ENCODE measurements at places on chromosomes 1 and 21. TPM values are rescaled to one million over a fixed set of nuclear protein-coding genes. Genes with fewer than 3 reads are reported as not detected.

GRCh38 chr1:221093903-221094791, 214.9 kb downstream of the HLX start:
- DNase-seq = no peak

GRCh38 chr1:98277118-98277517, 356.3 kb upstream of the DPYD start:
- no peak for DNase-seq

- no peak for DNase-seq
These were observed 292.0 kb upstream of the ADAMTS5 start for GRCh38 chr21:27258742-27259448.

DNA sequence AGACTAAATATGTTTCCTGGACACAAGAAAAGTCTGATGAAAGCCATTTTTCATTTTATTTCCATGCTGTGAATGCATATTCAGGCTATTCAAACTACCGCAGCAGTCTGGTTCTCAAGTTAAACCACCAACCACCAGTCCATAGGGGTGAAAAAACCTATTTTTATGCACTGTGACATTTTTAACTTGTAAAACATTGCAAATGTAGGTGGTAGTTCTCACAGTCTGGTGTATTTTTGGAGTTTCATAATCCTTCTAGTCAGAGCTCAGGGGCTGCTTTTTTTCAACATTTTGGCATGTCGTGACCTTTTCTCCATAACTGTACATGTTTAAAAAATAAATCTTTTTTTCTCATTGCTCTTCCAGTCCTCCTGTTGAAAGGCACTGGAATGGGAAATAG, 907.6 kb upstream of the ADGRL2 start:
- no peak for DNase-seq

GRCh38 chr21:44579056-44579832, 1.2 kb downstream of the KRTAP10-5 start:
- DNase-seq = no peak

DNA sequence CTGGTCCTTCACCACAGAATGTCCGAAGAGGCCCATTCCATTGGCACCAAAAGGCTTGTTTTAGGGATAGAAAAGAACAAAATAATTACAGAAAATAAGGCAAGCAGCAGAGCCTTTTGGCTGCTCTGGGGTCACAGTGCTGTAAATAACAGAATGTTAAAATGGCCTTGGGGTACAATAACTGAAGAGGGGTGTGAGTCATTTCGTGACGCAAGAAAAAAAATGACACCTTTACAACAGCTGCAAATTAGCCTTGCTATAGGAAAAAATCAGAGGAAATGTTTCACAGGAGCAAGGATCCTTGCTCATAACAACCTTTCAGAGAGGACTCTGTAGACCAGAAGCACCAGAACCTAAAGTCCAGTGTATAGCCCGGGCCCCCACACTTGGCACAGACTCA, 483.4 kb downstream of the OMA1 start:
- DNase-seq = no peak

DNA sequence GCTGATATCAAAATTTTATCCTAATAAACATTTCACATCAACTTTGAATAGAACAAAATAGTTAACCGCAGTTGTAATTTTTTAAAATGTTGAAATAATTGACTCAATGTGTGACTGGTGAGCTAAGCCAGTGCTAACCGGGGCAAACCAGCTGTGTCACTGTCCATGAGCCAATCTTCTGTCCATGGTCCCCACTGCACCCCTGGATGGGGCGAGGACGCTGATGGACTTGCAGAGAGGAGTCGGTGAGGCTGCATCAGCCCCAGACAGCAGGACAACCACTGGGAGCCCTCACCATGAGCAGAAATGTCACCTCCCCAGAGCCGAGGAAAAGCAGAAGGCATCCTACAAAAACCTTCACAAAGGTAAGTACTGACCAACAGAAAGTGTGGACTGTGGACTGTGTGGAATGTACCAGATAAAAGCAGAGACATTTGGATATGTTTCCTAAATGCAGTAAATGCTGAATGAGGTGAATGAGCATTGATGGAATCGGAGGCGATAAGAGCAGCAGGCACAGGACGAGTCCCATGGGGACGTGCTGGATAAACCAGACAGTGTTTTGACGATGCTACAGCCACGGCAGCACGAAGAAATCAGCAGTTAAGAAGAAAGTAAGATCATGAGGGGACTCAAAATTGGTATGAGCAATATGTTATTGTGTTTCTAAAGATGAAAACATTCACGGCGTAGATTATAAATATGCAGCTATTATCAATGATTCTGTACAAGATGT, 115.0 kb upstream of the BACE2 start:
- no peak for DNase-seq

DNA sequence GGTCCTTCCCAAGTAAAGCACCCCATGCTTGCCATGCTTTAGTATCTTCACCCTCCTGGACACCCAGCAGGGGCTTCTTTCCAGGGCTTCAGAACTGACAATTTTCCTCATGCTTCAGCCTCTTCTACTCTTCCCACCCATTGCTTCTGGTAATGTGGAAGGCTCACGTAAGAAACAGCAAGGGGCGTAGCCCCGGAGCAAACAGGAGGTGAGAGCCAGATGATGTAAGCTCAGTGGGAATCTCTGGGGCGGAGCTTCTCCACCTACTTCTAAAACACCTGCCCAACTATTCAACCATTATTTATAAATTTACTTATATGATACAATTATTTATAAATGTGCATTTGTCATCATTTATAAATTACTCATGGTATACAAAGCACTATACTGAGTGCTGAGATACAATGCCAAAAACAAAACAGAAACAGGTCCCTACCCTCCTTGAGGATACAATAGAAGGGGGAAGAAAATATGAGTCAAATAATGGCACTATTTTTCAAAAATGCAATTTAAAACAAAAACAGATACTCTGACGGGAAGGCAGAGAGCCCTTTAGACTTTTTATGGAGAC, 140.1 kb upstream of the CAMK1G start:
- no peak for DNase-seq

- DNase-seq = no peak
These were observed 21.0 kb upstream of the UHMK1 start for GRCh38 chr1:162476620-162477019.

- no peak for DNase-seq
These were observed 213.4 kb upstream of the PTBP2 start for GRCh38 chr1:96508233-96508632.

GRCh38 chr1:210340311-210340710, 11.6 kb downstream of the HHAT start:
- DNase-seq = no peak

- DNase-seq = no peak
These were observed 19.6 kb upstream of the ACTRT2 start for GRCh38 chr1:3001471-3002348.

GRCh38 chr21:37994211-37994610, 78.0 kb upstream of the KCNJ6 start:
- no peak for DNase-seq

DNA sequence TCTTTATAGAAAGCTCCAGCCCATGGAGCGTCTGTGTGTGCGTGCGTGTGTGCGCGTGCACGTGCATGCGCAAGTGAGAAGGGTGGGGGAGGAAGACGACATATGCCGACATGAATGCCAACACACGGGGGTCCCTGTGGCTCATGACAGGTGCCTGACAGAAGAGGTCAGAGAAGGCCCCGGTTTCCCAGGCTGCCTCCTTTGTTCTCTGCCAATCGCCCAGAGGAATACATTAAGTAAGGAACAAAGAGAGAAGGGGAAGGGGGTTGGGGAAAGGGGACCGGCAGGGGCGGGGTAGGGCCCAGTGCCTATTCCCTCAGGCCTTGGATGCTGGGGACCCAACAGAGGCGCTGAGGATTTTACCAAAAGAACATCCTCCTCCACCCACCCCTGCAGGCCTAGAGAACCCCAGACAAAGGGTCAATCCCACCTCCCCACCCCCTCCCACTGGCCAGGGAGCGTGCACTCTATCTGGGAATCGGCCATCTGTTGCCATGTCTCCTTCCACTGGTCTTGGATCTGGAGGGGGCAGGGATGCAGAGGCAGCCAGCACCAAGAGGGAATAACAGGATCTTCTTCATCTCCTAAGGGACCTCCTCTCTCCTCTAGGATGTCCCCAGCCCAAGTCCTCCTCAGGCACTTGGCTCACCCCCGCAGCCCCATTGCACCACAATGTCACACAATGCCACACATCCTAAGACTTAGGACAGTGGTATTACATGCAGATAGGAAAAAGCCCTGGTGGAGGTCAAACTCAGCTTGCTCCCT, 39.4 kb downstream of the PIK3C2B start:
- no peak for DNase-seq

- DNase-seq = peak; percentile 58
These were observed 1.4 kb downstream of the UCK2 start for GRCh38 chr1:165828669-165829329.

- DNase-seq = no peak
These were observed 120.8 kb upstream of the GADD45A start for GRCh38 chr1:67564193-67564592.

GRCh38 chr1:10835822-10836421, 39.5 kb upstream of the CASZ1 start:
- peak; percentile 49 for DNase-seq

DNA sequence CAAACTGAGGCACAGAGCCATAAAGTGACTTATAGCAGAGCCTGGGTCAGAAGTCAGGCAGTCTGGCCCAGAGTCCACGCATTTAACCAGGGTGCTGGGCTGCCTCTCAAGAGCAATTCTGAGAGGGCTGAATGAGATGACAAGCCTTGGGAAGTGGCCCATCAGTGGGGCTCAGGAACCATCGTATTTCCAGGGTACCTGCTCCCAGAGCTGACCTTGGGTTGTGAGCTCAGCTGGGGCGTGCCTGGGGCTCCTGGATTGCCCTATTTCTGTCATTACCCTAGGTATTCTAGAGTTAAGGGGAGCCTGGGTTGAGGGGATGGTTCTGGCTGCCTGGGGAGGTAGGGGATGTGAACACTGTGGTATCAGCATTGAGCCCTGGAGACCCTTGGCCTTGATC, 49.4 kb downstream of the LGR6 start:
- DNase-seq = no peak

GRCh38 chr1:220784751-220785150, 2.0 kb upstream of the MTARC1 start:
- DNase-seq = no peak

DNA sequence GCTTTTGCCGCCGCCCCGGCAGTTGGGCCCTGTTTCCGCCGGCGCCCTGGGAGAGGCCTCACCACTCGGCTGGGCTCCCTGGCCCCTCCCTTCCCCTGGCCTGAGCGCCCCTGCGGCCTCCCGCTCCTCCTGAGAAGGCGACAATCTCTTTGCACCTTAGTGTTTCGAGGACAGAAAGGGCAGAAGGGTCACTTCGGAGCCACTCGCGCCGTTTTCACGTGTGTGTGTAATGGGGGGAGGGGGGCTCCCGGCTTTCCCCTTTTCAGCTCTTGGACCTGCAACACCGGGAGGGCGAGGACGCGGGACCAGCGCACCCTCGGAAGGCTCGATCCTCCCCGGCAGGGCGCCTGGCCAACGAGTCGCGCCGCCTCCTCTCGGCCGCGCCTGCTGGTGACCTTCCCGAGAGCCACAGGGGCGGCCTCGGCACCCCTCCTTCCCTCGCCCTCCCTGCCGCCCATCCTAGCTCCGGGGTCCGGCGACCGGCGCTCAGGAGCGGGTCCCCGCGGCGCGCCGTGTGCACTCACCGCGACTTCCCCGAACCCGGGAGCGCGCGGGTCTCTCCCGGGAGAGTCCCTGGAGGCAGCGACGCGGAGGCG, 432 bp upstream of the SIM2 start:
- peak; percentile 26 for DNase-seq

DNA sequence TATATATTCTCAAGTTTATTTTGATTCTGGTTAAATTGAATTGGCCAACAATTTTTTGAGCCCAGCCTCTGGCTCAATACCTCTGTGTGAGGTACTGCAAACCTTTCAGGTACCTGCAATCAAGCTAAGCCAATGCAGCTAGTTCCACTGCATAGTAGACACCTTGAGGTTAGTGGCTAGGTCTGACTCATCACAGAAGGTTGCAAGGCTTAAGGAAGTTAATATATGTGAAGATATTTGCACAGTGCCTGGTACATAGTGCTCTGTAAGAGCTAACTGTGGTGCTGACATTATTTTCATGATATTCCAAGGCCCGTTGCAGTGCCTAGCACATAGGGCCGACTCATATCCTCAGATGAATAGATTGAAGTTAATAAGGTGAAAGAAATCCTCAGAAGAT, 330.5 kb upstream of the KAZN start:
- no peak for DNase-seq

Gene TNFAIP8L2
- not detected for total RNA-seq

Gene DSTYK
- total RNA-seq = 6.6 TPM

Gene S100A14
- 252 TPM for total RNA-seq

Gene OR4F16
- not detected for total RNA-seq

Gene INAVA
- 18.8 TPM for total RNA-seq

Gene TMEM52
- total RNA-seq = 27.5 TPM

Gene SLAMF6
- total RNA-seq = not detected

Gene FCAMR
- total RNA-seq = not detected

Gene TP73
- 19.2 TPM for total RNA-seq

Gene OR2L5
- total RNA-seq = not detected

Gene SERTAD4
- total RNA-seq = 0.07 TPM

Gene SV2A
- total RNA-seq = 0.15 TPM

Gene TDRD5
- 0.25 TPM for total RNA-seq

Gene ZSWIM5
- 1.1 TPM for total RNA-seq
